ENCODE measurements at places on chromosomes 3 and 15. TPM values are rescaled to one million over a fixed set of nuclear protein-coding genes. Genes with fewer than 3 reads are reported as not detected.

Gene PRR20G
- 2.8 TPM for total RNA-seq

Gene CHMP2B
- 103 TPM for total RNA-seq

Gene ANKRD63
- 0.40 TPM for total RNA-seq

Gene MUSTN1
- 0.21 TPM for total RNA-seq

Gene SLC22A13
- not detected for total RNA-seq

Gene IFT57
- 41.0 TPM for total RNA-seq

Gene COLQ
- total RNA-seq, result 0.25 TPM

Gene IGDCC3
- 0.10 TPM for total RNA-seq

Gene CHDH
- total RNA-seq, result 1.8 TPM

Gene SMCO1
- total RNA-seq, result not detected

Gene ITGA11
- total RNA-seq, result 4.3 TPM

Gene CLEC3B
- total RNA-seq, result not detected

Gene RETNLB
- total RNA-seq, result not detected

Gene DNASE1L3
- 0.08 TPM for total RNA-seq

Gene CELSR3
- 4.6 TPM for total RNA-seq

Gene STRA6
- total RNA-seq, result 71.8 TPM

Gene CTXN2
- total RNA-seq, result not detected

Gene CYP8B1
- total RNA-seq, result not detected

Gene PRTG
- 8.9 TPM for total RNA-seq

Gene HRG
- not detected for total RNA-seq

Gene LTK
- 0.05 TPM for total RNA-seq

Gene ABHD10
- total RNA-seq, result 18.2 TPM

Gene WWTR1
- 142 TPM for total RNA-seq

Gene HCN4
- 0.38 TPM for total RNA-seq

All from A549 treated with AZD2906 at 1 μM for 4 hours (cell line).